Progenitor cell of endocrine pancreas (in vitro differentiated cells): ENCODE measurements at places on chromosomes 11 and 22.

DNA sequence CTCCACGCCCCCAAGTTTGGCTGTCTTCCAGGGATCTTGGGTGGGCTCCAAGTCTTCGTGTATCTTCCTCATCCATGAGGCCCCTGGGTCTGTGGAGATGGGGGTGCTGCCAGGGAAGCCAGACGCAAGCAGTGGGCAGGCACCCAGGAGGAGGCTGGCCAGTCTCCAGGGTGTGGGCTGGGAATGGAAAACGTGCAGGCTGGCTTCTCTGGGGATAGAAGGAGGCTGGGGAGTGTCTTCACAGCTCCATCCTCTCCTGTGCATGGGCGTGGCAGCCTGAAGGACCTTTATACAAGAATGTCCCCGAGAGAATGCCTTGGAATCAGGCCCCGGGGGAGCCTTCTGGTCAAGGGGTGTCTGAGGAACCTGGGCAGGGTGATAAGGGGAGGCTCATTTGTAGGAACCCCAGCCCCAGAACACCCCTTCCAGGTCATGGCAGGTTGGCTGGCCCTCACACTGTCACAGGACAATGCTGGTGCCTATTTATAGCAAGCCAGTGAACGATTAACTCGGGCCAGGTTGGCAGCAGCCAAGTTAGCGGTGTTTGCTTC lies 14.0 kb downstream of the SGSM1 start:
- no peak overlapping the region for H3K4me3 ChIP-seq
- no peak for DNase-seq
- peaks cover 7% of the 10 kb centered on the region for H3K4me1 ChIP-seq
- peaks cover 23% of the 10 kb centered on the region for H3K27me3 ChIP-seq
- peaks cover 4% of the 10 kb centered on the region for H3K36me3 ChIP-seq

DNA sequence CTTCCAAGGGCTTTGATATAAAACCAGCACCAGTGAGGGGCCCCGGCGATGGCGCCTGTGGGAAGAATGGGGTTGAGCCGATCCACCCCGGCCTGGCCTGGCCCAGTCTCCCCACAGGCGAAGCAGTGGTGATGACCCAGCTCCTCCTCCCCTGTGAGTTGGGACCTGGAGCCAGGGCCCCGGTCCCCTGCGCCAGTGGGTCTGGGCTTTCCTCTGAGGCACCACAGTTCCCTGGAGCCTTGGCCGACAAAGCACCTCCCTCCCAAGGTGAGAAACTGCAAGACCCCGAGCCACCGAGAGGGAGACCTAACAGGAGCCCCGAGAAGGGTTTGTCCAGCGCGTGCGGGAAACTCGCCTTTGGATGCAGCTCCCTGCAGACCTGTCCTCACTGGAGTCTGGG lies 942.9 kb downstream of the BRD1 start:
- no peaks in the 10 kb centered on the region for H3K4me1 ChIP-seq
- no peak for DNase-seq
- no peak overlapping the region for H3K4me3 ChIP-seq
- no peak overlapping the region for H3K27ac ChIP-seq
- peaks cover 3% of the 10 kb centered on the region for H3K27me3 ChIP-seq

DNA sequence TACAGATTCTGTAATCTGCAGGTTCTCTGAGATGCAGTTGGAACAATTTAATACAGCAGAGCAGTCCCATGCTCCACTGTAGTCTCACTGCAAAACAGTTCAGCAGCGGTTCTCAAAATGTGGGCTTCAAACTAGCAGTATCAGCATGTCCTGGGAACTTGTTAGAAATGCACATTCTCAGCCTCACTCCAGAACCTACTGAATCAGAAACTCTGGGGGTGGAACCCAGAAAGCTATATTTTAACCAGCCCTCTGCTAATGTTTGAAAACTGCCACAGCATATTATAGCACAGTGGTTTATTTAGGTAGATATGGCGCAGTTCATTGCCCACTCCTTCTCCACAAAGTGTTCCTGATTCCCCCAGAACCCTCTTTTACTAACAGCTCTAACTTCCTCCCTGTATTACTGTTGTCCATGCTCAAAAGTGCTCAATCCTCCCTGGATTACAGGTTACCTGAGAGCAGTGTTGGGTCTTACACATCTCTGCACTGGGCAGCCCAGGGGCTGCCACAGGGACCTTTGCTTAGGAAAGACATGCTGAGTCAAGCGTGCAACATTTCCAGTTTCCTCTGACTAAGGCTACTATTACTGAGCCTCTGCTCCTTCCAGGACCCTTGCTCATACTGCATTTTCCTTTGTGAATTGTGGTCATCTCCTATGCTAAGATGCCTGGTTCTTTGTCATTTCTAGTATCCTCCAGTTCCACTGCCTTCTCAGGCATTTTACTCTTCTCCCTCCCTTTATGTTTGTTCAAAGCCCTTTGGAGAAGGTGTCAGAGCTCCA lies 7.7 kb upstream of the DGAT2 start:
- peaks cover 6% of the 10 kb centered on the region for H3K4me1 ChIP-seq
- H3K27ac ChIP-seq: no peak overlapping the region
- H3K4me3 ChIP-seq: no peak overlapping the region
- H3K27me3 ChIP-seq: peaks cover 16% of the 10 kb centered on the region

DNA sequence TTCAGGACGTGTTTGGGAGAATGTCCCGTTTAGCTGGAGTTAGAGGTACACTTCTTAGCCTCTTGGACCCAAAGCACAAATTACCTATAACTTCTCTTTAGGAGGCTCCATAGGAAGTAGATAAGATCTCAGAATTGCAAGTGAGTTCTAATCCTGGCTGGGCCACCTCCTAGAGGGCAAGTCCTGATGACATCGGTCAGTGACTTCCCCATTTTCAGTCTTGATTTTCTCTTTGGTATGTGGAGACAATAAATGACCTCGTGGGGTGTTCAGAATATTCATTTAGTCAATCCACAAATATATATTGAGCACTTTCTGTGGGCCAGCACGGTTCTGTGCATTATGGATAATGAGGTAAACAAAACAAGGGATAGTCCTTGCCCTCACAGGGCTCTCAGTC lies 208.6 kb downstream of the CWF19L2 start:
- DNase-seq: no peak
- no peaks in the 10 kb centered on the region for H3K4me1 ChIP-seq
- no peaks in the 10 kb centered on the region for H3K36me3 ChIP-seq
- no peak overlapping the region for H3K27ac ChIP-seq
- H3K4me3 ChIP-seq: no peak overlapping the region
- no peaks in the 10 kb centered on the region for H3K27me3 ChIP-seq

GRCh38 chr11:17002543-17002942 lies 11.7 kb downstream of the PLEKHA7 start:
- H3K27me3 ChIP-seq: no peaks in the 10 kb centered on the region
- H3K27ac ChIP-seq: no peak overlapping the region
- peaks cover 4% of the 10 kb centered on the region for H3K36me3 ChIP-seq
- H3K4me1 ChIP-seq: peaks cover 21% of the 10 kb centered on the region
- DNase-seq: no peak
- H3K4me3 ChIP-seq: no peak overlapping the region

GRCh38 chr22:47619631-47620030 lies 857.2 kb downstream of the TBC1D22A start:
- no peak overlapping the region for H3K4me3 ChIP-seq
- H3K36me3 ChIP-seq: no peaks in the 10 kb centered on the region
- DNase-seq: no peak
- no peaks in the 10 kb centered on the region for H3K4me1 ChIP-seq

DNA sequence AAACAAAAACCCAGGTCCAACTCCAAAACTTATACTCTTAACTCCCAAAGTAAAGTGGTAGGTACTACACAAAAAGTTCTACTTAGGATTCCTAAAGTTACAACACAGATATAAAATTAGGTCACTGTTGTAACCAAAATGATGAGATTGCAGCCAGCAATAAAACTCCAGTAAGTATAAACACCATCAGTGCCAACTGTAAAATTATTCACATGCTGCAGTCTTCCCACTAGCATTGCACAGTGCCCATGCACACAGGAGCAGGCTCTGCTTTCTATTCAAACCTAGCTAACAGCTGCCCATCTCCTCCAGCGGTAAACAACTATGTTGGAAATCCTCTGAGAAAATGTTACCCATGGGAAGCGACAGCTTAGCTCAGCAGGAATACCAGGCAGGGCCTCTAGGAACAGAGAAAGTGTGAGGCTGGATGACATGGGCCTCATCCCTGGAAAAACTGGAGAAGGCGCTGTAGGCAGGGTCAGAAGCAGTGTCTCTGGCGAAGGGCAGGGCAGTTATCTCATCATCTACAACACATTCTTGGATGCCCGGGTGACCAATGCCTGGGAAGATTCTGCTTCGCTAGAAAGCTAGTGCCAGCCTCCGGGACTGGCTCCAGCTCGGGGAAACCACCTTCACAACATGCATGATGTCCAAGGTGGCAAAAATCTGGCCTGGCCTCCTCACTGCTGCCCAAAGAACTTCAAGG lies 9.1 kb downstream of the CPT1A start:
- H3K36me3 ChIP-seq: no peaks in the 10 kb centered on the region
- peaks cover 18% of the 10 kb centered on the region for H3K27me3 ChIP-seq
- H3K4me1 ChIP-seq: peaks cover 4% of the 10 kb centered on the region
- DNase-seq: no peak
- H3K27ac ChIP-seq: no peak overlapping the region

GRCh38 chr11:46594374-46594700 lies 514 bp upstream of the AMBRA1 start:
- peak overlapping the region; percentile 98 for H3K27ac ChIP-seq
- peak overlapping the region; percentile 94 for H3K4me3 ChIP-seq
- DNase-seq: no peak
- no peaks in the 10 kb centered on the region for H3K27me3 ChIP-seq
- H3K4me1 ChIP-seq: peaks cover 29% of the 10 kb centered on the region
- no peaks in the 10 kb centered on the region for H3K36me3 ChIP-seq

DNA sequence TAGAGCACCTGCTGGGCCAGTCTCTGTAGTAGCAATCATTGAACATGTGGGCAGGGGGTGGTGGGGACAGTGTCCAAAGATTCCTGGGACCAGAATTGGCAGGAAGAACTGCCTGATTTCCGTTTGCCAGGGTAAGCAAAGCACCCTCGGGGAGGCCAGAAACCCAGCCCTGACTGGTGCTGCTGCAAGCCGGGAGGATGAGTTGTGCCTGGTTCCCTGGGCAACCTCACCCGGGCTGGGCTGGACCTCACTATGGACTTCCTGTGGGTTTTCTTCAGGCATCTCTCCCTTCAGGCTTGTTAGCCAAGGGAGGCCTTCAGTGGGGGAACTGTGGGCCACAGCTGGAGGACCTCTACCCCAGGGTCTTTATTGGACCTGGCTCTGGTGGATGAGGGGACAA lies 8.0 kb upstream of the POU2F3 start:
- H3K4me1 ChIP-seq: no peaks in the 10 kb centered on the region
- no peak overlapping the region for H3K4me3 ChIP-seq
- H3K27me3 ChIP-seq: peaks cover 52% of the 10 kb centered on the region

- H3K4me3 ChIP-seq: no peak overlapping the region
- no peaks in the 10 kb centered on the region for H3K27me3 ChIP-seq
- peaks cover 8% of the 10 kb centered on the region for H3K36me3 ChIP-seq
- DNase-seq: no peak
- H3K4me1 ChIP-seq: peaks cover 1% of the 10 kb centered on the region
Measured at GRCh38 chr22:27990879-27991278, 71.8 kb upstream of the PITPNB start.

- DNase-seq: no peak
- no peak overlapping the region for H3K4me3 ChIP-seq
- no peaks in the 10 kb centered on the region for H3K27me3 ChIP-seq
Measured at GRCh38 chr11:35292279-35292678, 127.1 kb downstream of the SLC1A2 start.

- peak overlapping the region; percentile 42 for H3K4me3 ChIP-seq
- no peak for DNase-seq
- H3K27me3 ChIP-seq: no peaks in the 10 kb centered on the region
- no peaks in the 10 kb centered on the region for H3K36me3 ChIP-seq
Measured at GRCh38 chr11:118909619-118910308, 16.0 kb downstream of the BCL9L start.

GRCh38 chr11:71459076-71459766 lies 6.2 kb downstream of the NADSYN1 start:
- no peak overlapping the region for H3K4me3 ChIP-seq
- H3K27me3 ChIP-seq: no peaks in the 10 kb centered on the region
- H3K36me3 ChIP-seq: peaks cover 27% of the 10 kb centered on the region
- H3K4me1 ChIP-seq: peaks cover 2% of the 10 kb centered on the region
- H3K27ac ChIP-seq: peak overlapping the region; percentile 13

DNA sequence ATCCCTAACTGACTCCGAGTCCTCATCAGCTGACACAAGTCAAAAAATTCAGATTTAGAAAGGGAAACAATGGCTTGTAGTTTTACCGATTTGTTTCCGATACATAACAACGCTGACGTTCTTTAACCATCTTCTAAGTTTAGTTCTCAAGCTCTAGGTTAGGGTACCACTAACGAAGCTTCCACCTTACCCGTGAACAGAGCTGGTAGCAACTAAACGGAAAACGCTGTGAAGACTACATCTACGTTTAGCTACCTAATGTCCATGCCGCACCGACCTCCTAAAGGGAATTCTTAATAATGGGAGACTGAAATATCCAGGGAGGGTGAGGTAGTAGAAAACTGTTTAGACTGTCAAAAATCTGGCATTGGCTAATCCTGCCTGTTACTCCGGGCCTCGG lies 1.0 kb downstream of the NUP98 start:
- peaks cover 20% of the 10 kb centered on the region for H3K4me1 ChIP-seq
- no peaks in the 10 kb centered on the region for H3K27me3 ChIP-seq
- peaks cover 10% of the 10 kb centered on the region for H3K36me3 ChIP-seq
- H3K4me3 ChIP-seq: peak overlapping the region; percentile 92

DNA sequence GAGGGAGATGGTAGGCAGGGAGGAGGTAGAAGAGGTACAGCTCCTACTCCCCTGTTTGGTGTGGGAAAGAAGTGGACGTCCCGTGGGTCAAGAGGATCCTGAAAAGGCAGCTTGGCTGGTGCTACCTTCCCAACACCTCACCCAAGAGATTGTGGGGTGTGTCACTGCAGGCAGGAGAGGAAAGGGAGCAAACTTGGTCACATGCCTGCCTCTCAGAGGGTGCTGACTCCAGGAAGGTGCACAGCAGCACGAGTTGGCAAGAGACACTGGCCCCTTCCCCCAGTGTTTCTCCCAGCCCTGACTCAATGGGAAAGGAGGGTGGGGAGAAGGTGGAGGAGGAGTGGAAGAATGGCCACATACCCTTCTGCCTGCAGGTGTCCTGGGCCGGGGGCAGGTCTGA lies 99.6 kb downstream of the CSNK2A3 start:
- no peak overlapping the region for H3K4me3 ChIP-seq
- H3K4me1 ChIP-seq: no peaks in the 10 kb centered on the region
- H3K27me3 ChIP-seq: peaks cover 5% of the 10 kb centered on the region
- H3K36me3 ChIP-seq: no peaks in the 10 kb centered on the region

DNA sequence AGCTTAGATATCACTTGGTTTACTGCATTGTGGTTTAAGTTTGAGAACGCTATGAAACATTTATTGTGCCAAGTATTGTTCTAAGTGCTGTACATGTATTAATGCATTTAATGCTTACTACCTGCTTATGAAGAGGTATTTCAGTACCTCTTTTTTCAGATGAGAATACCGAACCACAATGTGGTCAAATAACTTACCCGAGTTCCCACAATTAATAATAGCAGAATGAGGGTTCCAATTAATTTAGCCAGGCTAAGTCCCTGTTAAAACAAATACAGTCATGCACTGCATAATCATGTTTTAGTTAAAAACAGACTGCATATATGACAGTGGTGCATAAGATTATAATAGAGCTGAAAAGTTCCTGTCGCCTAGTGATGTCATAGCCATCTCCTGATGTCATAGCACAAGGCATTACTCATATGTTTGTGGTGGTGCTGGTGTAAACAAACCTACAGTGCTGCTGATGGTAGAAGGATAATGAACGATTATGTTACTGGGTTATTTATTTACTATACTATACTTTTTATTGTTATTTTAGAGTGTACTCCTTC lies 4.3 kb downstream of the ZC3H12C start:
- no peaks in the 10 kb centered on the region for H3K27me3 ChIP-seq
- H3K4me1 ChIP-seq: peaks cover 5% of the 10 kb centered on the region
- no peak overlapping the region for H3K27ac ChIP-seq
- H3K4me3 ChIP-seq: no peak overlapping the region

- H3K27me3 ChIP-seq: no peaks in the 10 kb centered on the region
- no peak for DNase-seq
- H3K27ac ChIP-seq: no peak overlapping the region
- H3K4me3 ChIP-seq: no peak overlapping the region
- peaks cover under 1% of the 10 kb centered on the region for H3K36me3 ChIP-seq
- H3K4me1 ChIP-seq: peaks cover 5% of the 10 kb centered on the region
Measured at GRCh38 chr11:47711225-47711624, 3.9 kb downstream of the AGBL2 start.
